ENCODE measurements at places on chromosomes 1 and 21.
A peak's percentile ranks its signal among the peaks of the same experiment; 100 is the strongest.

GRCh38 chr1:152447484-152447883 is 33.4 kb upstream of the CRNN start:
- DNase-seq, result no peak

DNA sequence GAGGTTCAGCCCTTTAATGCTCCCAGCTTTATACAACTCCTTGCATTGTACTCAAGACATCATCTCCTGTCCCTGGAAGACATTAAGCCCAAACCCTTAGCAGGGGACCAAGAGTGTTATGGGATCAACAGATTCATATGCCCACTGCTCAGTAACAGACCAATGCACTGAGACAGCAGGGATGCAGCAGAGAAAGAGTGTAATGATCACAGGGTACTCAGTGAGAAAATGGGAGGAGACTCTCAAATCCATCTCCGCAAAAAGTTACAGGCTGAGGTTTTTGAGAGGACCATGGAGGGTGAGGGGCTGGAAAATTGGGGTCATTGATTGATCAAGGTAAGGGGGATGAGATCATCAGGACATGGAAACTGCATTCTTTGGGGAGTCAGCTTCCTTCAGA is 96.2 kb downstream of the MATN1 start:
- DNase-seq, result no peak

- no peak for DNase-seq
These were observed at the start of gene DMBX1 for GRCh38 chr1:46489638-46490405. Gene DMBX1, plus strand, starts transcription at chr1:46489836. Its CDS starts 17,175 bp downstream, at chr1:46507011.

DNA sequence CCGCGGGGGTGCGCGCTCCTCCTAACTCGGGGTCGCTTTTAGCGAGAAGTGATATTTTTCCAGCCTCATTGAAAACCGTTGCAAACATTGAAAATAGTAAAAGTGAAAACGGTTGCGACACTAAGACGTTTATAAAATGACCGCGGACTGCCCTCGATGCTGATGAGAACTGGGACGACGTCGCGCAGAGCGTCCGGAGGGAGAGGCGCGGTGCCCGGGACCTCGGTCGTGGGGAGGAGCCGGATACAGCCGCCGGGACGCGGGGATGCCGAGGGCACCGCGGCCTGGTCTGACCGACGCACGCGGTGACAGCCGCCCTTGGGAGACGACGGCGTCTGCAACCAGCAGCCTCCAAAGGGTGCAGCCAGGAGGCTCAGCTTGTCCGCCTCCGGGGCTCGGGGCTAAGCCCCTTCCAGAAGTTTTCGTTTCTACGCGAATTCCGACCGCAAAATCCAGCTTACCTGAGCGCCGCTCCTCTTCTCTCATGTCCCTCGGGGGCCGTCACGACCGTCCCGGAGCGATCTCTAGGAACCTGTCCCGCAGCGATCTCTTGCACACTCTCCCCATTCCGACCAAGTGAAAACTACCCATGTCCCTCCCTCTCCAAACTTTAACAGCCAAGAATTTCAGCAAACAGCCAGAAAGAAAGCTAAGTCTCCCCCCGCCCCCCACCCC is 144.4 kb upstream of the ETS2 start:
- peak; percentile 52 for DNase-seq

DNA sequence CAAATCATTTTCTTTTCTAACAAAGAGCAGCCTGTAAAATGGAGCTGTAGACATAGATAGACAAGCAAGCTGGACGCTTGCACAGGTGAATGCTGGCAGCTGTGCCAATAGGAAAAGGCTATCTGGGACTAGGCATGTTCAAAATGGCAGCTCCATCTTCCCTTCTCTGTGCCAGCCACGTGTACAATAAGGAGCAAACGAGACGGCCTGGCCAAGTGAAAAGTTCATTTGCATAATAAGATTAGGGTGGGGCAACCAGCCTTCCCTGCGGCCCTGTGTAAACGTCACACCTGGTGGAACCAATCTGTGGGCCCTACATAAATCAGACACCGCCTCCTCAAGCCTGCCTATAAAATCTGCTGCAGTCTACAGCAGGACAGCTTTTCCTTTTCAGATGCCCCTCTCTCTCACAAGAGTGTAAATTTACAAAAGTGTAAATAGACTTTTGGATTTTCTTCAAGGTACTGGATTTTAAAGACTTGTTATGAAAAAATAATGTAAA is 16.6 kb upstream of the EDEM3 start:
- no peak for DNase-seq

DNA sequence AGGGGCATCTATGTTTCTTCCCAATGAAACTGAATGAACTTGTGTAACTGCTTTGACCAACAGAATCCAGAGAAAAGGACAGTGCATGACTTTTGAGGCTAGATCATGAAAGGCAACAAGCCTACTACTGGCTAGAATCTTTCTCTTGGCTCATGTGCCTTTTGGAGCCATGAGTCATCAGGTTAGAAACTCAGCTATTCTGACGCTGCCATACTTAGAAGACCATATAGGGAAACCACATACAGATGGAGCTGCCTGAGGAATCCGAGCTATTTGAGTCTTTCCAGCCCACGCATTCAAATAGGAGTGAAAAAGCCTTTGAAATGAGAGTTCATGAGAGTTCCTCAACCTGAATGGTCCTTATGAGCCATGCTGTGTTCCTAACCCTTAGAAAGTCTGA is 738.5 kb upstream of the CHRM3 start:
- no peak for DNase-seq

GRCh38 chr1:112298558-112298957 is 97.5 kb upstream of the CTTNBP2NL start:
- peak; percentile 42 for DNase-seq

- no peak for DNase-seq
These were observed 472 bp upstream of the USP25 start for GRCh38 chr21:15729346-15729673.

DNA sequence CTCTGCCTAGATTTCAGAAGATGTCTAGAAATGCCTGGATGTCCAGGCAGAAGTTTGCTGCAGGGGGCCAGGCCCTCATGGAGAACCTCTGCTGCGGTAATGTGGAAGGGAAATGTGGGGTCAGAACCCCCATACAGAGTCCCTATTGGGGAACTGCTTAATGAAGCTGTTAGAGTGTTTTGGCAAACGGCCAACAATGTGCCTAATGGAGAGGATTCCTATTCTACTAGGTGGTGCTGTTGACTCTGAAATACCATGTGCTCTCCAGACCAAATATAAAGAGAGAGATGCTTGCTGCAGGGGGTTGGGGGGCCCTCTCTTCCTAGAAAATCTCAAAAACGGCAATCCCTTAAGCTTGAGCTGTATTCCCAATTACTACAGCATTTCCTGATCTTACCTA is 57.1 kb upstream of the DR1 start:
- no peak for DNase-seq

DNA sequence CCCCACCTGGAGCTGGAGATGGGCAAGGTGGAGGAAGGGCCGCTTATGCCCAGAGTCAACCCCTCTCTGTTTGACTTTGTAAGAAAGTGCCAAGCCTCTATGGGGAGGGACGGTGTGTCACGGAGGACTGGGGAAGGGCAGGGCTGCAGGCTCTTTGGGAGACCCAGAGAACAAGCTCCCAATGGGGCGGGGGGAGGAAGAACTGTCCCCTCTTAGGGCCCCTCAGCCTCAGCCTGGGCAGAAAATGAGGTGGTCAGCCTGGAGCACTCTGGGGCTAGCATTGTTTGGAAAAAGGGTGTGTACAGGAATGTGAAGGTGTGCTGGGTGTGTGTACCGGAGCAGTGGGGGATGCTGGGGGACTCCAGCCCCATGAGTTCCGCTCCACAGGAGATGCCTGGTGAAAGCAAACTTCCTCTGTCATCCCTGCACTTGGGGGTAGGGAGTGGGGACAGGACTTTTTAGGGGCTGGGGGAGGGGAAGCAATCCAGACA is 1.2 kb upstream of the INAVA start:
- DNase-seq, result no peak

DNA sequence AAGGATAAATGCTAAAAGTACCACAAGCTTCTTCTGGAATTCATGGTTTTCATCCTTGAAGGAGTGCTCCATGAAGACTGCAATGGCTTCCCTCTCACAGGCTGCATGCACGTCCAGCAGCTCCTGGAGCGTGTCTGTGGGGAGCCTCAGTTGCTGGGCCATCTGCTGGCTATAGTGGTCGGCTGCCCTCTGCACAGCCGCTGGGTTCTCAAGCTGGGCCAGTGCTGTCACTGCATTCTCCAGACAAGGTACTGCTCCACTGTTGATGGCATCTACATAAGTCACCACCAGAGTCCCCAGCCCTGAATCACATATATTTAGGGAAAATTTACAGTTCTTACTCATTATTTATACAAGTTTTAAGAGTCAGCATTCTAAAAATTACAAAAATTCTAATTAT is 8.7 kb downstream of the GBP4 start:
- DNase-seq, result no peak

GRCh38 chr1:206674745-206675175 is 9.9 kb upstream of the MAPKAPK2 start:
- peak; percentile 57 for DNase-seq

- DNase-seq, result peak; percentile 51
These were observed 303.8 kb upstream of the LRRC7 start for GRCh38 chr1:69263921-69264391.

DNA sequence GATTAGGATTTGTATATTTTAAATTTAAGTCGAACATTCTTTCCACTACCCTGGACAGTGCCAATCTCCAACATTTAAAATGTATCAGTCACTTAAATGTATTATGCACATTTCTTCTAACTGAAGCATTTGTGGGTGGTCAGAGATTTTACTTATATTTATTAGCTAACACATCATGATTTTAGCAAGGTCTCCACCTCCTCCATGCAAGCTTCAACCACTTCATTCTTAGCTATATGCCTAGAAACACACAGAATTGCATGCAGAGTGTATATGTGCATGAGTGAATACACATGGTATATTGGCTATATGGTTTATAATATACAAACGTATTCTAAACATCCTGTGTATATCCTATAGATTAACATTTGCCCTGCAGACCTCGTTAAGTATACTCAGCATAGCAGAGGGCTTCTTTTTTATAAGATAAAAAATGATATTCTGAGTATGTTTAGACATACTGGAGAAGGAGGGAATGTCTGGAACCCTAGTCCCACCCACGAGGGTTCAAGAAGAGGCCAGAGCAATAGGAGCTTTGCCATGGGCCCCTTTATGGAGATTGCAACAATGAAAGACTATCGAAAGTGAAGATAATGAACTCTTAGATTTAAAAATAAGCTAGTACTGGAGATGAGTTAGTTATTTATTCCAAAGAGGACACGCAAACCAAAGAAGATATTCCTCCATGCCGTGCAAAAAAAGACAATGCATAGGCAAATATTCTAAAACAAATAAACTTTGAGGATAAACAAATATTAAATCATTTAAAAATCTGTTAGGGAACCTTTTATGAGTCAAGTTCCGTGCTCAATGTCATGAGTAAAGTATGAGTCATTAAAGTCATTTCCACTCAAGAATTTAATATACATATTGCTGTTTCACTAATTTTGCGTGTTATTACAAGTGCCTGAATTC is 480.4 kb downstream of the SIPA1L2 start:
- DNase-seq, result no peak

GRCh38 chr1:205172729-205173366 is 38.7 kb downstream of the DSTYK start:
- no peak for DNase-seq

DNA sequence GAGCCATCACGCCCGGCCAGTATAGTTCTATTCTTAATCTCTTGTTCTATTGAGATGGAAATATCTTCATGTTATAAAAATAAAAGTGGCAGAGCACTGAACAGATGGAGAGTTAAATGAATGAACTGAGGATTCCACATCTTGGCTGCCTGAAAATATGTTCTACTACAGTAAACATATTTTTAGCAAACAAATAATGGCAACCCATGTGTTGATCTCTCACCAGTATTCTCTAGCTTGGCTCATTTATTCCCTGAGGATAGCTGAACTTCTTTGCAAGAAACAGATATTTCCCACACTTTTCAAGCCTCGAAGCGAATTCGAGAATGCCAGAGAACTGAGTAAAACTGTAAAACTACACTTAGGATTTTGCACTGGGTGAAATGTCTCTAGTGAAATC is 58.9 kb downstream of the DIRAS3 start:
- DNase-seq, result no peak

DNA sequence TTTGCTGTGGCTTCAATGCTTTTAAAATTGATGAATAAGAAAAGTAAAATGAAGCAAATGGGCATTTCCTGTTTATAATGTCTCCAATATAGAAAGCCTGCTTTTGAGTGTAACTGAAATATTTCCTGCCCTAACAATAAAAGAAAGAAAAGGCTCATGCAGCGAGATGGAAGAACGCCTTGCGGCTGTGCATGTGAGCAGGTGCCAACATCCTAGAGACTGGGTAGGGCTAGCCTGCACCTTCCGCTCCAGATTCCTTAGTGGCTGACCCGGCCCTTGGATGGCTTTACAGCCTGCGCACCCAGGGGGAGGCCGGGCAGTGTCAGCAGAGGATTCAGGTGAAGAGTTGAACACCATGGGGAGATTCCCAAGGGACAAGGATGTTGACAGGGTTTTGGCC is 21.8 kb downstream of the CNIH3 start:
- no peak for DNase-seq

DNA sequence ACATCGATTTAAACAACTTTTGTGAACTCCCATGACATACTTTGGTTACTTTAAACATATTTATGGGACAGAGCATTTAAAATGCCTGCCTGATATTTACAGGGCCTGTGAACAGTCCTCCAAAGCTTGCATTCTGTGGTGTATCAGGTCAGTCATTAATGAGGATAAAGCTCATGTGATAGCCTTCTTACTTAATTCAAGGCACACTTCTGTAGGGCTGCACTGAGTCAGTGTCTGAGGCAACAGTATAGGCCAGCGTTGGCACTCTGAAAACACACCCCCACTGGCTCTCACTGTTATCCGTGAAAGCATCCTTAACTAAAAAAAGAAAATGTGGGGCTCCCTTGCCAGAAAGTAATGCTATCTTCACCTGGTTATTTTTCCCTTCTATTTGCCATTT is 200.0 kb downstream of the NFIA start:
- DNase-seq, result no peak

- DNase-seq, result no peak
These were observed 9.3 kb downstream of the C1QB start for GRCh38 chr1:22662318-22662717.

GRCh38 chr1:158176399-158176798 is 4.3 kb upstream of the CD1D start:
- no peak for DNase-seq

DNA sequence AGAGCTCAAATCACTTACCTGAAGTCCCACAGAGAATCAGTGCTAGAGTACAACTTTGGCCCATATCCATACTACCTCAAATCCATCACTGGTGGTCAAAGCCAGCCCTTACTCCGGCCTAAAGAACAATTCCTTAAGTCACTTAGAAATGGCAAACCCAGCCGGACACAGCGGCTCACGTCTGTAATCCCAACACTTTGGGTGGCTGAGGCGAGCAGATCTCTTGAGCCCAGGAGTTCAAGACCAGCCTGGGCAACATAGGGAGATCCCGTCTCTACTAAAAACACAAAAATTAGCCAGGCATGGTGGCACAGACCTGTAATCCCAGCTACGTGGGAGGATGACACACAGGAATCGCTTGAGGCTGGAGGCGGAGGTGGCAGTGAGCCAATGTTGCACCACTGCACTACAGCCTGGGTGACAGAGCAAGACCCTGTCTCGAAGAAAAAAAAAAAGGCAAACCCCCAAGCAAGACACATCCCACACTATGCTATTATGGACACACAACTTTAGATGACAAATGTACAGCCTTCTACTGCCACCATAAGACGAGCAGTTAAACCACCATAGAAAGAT is 24.0 kb downstream of the NPHP4 start:
- DNase-seq, result no peak

- peak; percentile 41 for DNase-seq
These were observed 271.7 kb upstream of the C1orf174 start for GRCh38 chr1:4171480-4172450.
